ENCODE measurements at places on chromosomes 16 and 17.

- no peak for DNase-seq
These were observed 19.0 kb downstream of the C16orf96 start for GRCh38 chr16:4574919-4575705.

GRCh38 chr17:39191750-39192510 is 5.5 kb downstream of the CACNB1 start:
- DNase-seq, result no peak

DNA sequence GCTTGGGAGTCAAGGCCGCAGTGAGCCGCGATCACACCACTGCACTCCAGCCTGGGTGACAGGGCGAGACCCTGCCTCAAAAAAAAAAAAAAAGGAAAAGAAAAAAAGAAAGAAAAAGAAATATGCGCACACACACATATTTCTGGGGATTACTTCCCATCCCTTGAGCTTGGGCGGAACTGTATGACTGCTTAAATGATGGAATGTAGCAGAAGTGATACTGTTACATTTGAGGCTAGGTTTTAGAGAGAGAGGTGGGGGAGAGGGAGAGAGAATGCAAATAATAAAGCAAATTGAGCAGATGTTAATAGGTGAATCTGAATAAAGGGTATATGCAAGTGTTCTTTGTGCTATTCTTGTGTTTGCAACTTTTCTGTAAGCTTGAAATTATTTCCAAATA is 12.0 kb upstream of the USP32 start:
- no peak for DNase-seq

DNA sequence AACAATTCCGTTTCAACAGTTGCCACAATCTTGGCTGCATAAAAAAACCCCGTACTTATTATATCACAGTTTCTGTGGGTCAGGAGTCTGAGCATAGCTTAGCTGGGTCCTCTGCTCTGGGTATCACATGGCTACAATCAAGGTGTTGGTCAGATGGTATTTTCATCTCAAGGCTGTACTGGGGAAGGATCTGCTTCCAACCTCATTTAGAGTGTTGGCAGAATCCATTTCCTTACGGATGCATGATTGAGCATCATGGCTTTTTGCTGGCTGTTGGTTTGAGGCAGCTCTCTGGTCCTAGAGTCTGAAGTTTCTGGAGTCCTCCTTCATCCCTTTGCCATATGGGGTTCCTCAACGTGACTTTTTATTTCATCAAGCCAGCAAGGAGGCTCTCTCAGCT is 177.0 kb downstream of the HAPSTR1 start:
- no peak for DNase-seq

DNA sequence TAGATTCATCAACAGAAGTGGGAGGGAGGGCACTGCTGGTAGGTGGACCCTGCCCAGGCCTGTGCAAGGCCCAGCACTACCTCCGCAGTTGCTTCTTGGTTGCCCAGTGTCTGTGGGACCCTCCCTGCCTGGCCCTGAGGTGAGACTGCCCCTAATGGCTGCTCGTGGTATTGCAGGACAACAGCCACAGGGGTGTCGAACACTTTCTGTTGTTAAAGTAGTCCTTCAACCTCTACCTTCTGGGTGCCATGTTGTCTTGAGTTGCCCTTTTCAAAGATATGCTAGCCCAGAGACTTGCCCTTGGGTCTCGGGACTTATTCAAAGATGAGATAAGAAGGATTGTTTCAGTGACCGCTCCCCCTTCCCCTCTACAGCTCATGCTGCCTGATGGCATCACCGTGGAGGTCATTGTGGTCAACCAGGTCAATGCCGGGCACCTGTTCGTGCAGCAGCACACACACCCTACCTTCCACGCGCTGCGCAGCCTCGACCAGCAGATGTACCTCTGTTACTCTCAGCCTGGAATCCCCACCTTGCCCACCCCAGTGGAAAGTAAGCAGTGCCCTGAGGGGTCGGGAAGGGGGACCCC is 29.1 kb downstream of the AKAP1 start:
- DNase-seq, result no peak

DNA sequence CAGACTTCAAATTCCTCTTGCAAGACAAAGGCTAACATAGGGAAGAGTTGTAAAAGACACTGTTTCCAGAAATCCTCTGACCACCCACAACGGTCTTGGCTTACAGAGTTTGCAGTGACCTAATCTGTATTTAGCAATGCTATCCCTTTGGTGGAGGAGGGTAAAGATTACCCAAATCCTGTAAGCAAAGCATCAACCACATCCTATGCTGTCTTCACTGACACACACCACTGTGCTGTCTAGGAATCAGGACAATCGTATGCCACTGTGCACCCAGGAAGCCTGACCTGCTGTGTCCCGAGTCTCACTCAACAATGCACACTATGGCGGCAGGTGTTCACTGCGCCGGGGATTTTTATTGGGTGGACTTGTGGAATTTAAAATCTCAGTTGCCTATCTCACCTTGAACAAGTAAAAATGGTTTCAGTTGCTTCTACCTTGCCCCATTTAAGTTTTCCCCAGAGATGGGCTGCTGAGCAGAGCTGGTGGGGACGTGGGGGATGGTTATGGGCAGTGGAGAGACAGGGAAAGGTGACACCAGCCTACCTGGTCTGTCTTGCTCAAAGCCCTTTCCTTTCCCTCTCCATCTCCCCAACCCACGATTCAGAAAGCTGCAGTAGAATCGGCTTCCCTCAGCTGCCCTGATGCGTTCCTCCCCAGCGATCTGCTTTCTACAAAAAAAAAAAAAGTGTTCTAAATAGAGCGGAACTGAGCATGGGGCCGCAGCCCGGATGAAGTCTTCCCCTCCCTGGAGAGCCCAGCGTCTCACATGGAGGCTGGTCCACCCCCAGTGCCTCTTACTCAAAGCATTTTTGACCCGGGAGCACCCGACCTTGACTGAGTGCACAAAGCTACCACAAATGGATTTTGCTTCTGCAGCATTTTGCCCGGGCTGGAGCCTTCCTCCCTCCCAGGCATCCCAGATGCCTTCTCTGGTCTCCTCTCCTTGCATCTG is 271.5 kb downstream of the SOX9 start:
- no peak for DNase-seq

- DNase-seq, result no peak
These were observed 444 bp downstream of the HELZ start for GRCh38 chr17:67244431-67245072.

DNA sequence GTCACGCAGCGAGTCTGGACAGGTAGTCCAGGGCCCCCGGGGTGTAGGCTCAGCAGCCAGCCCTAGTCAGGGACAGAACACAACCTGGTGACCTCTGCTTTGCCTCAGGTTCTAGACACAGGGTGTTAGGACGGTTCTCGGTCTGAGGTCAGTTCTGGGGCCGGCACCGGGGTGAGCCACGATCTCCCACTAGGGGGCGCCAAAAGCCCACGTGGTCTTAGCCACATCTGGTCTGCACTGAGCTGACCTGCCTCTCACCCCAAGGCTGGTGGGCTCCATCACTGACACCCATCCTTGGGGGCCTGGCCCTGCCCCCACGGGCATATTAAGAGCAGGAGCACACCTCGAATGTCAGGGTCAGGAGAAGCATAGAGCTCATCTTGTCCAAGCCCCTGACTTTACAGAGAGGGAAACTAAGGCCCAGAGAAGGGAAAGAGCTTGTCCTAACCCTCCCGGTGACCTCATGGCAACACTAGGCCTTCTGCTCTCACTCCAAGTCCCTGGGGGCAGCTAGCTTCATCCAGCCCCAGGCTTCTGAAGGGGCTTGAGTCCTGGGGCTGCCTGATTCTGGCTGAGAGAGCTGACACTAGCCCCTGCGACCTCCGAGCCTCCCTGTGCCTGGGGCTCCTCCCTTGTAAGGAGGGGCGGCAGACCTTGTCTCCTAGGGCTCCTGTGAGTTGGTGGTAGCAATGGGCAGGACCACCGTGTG is 9.0 kb downstream of the SLC5A10 start:
- peak; percentile 38 for DNase-seq

GRCh38 chr16:75653922-75654321 is 6.3 kb downstream of the TERF2IP start:
- DNase-seq, result no peak

- DNase-seq, result no peak
These were observed 64.3 kb downstream of the KLHDC4 start for GRCh38 chr16:87701505-87701921.

DNA sequence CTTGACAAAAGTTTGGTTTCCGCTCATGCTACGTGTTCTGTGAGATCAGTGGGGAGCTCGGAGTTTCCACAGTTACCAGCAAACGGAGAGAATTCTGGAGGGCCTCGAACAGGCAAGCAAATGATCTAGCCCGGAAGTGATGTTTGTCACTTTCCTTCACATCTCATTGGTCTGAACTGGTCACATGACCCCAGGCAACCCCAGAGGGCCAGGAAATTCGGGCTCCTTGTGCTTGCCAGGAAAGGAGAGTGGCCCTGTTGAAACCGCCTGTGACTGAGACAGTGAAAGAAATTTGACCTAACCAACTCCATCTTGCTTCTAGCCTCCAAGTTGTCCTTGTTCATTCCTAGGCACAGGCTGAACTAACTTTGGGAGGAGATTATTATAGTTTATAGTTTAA is 23.0 kb downstream of the SPPL2C start:
- DNase-seq, result peak; percentile 64

- DNase-seq, result no peak
These were observed 59.8 kb upstream of the FBXO47 start for GRCh38 chr17:39026980-39027451.

- DNase-seq, result no peak
These were observed 165.3 kb downstream of the SLC39A11 start for GRCh38 chr17:72927146-72927545.

DNA sequence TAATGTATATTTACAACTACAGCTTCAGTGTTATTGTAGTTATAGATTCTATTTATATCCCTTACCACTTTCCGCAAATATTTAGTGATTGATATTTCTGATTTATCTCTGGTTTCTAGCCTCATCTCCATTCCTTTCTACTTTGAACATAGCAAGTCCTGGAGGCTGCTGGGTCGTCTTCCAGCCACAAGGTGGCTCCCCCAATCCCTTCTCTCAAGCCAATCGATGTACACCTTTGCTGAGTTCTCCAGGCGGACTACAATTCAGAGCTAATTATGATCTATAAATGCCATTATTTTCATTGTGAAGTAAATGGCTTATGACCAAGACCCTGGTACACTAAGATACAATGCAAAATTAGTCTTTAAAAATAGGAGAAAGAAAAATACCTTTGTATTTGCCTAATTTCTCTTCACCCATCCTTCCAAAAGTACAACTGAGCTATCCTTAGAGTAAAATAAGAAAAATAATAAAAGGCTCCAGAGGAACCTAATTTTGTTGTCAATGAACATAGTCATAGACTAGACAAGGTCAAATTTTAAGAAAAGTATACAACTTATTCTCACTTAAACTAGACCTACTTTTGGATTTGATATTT is 122.1 kb downstream of the SKAP1 start:
- DNase-seq, result peak; percentile 18

GRCh38 chr17:863880-864279 is 81.7 kb downstream of the MRM3 start:
- DNase-seq, result no peak

DNA sequence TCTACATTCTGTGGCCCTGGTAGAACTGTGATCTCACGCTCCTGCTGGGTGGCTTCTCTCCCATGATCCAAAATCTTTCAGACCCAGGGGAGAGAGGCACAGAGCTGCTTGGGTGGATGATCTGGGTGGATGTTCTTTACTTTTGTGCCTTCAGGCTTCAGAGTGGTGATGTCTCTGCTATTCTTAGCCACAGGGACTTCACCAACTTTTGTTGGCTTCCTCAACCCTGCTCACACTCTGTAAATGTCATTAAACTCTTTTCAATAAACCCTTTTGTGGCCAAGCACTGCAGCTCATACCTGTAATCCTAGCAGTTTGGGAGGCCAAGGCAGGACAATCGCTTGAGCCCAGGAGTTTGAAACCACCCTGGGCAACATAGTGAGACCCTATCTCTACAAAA is 7.6 kb downstream of the CLEC10A start:
- no peak for DNase-seq

Measured in globus pallidus (tissue), 1 donor.